ENCODE measurements at places on chromosomes 16 and 17.
A peak's percentile ranks its signal among the peaks of the same experiment; 100 is the strongest.

GRCh38 chr16:72467157-72467759 lies 295.3 kb upstream of the PMFBP1 start:
- no peak for DNase-seq

DNA sequence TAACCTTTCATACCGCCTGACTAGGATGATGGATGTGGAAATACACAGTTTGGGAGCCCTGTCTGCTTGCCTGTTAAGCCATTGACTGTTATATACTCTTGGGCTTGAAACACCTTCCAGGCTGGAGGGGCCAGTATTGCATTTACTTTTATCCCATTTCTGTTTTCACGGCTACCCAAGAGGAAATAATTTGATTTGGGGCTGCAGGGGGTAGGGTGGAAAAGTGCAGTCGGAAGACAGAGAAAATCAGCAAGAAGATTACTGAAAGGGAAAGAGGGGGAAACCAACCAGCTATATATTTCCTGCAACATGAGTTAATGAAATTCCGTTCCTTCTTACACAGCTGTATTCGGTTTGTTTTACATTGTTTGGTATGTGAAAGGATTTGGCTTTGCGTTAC lies 202.5 kb downstream of the CDH13 start:
- no peak for DNase-seq

DNA sequence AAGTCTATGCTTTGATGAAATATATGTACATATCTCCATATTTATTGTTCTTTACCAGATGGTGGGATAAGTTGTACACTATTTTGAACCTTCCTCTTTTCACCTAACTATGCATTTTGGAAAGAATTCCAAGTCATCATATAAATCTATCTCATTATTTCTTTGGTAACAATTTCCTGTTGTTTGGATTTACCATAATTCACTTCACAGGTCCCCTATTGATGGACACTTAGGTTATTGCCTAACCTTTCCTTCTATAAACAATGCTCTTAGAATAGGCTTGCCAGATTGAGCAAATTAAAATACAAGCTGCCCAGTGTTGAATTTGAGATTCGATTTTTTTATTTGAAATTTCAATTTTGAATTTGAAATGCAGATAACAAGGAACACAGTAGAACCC lies 28.9 kb upstream of the DHX8 start:
- no peak for DNase-seq

DNA sequence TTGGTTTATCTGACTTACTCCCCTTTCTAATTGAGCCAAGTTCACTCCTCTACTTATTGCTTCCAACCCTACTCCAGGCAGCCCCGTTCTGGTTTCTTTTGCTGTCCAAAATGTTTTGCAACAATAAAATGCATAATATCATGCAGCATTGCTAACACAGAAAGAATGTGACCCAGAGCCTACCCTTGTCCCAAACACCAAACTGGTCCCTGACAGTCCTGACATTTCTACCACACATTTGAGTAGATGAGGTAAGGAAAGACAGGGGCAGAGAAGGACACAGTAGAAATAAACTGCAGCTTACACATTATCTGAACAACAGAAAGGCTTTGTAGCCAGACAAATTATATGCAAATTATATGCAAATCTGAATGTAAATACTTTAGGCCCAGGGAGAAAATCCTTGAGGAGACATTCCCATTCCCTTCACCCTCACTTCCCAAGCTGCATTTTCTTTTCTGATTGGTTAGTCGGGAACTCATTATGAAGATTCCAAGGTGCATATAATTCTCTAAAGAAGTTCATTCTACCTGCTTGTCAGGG lies 31.6 kb downstream of the SOX9 start:
- DNase-seq = no peak

DNA sequence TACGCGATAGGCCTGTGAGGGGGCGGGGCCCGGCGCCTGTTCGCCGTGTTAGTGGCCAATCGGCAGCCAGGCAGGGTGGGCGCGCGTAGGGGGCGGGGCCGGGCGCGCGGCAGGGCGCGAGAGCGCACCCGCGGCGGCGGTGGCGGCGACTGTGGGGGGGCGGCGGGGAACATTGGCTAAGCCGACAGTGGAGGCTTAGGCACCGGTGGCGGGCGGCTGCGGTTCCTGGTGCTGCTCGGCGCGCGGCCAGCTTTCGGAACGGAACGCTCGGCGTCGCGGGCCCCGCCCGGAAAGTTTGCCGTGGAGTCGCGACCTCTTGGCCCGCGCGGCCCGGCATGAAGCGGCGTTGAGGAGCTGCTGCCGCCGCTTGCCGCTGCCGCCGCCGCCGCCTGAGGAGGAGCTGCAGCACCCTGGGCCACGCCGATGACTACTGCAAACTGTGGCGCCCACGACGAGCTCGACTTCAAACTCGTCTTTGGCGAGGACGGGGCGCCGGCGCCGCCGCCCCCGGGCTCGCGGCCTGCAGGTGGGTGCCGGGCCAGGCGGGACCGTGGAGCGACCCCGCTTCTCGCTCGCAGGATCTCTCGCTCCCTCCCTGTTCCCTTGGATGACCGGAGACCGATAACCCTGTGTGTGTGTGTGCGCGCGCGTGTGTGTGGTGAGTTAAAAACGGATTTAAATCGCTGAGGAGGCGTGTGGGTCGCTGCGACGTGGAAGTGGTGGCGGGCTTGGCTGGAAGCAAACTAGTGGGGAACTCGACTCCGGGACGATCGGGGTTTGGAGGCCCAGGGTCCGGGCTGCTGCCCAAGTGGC lies at the start of gene NFATC3:
Gene NFATC3 (plus strand): TSS at position 112 of the 813 bp plus-strand sequence. CDS start 312 bp downstream, at position 424.
- peak; percentile 99 for DNase-seq

DNA sequence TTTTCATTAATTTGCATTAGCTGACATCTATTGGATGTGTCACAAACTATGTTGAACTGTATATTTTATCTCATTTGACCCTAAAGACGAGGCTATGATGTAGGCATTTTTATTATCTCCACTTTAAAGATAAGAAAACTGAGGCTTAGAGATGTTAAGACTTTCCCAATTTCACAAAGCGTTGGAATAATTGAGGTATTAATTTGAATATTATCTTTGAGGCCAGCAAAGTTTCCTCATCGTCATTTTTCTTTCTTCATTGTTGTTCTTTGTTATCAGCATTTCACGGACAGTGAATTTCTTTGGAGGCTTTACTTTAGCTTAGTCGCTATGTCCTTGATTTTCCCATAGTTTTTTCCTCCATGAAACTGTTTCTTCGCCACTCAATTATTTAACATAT lies 227.5 kb upstream of the MYOCD start:
- DNase-seq = no peak

- DNase-seq = no peak
Observed at GRCh38 chr16:7938175-7938574, 605.5 kb downstream of the RBFOX1 start.

DNA sequence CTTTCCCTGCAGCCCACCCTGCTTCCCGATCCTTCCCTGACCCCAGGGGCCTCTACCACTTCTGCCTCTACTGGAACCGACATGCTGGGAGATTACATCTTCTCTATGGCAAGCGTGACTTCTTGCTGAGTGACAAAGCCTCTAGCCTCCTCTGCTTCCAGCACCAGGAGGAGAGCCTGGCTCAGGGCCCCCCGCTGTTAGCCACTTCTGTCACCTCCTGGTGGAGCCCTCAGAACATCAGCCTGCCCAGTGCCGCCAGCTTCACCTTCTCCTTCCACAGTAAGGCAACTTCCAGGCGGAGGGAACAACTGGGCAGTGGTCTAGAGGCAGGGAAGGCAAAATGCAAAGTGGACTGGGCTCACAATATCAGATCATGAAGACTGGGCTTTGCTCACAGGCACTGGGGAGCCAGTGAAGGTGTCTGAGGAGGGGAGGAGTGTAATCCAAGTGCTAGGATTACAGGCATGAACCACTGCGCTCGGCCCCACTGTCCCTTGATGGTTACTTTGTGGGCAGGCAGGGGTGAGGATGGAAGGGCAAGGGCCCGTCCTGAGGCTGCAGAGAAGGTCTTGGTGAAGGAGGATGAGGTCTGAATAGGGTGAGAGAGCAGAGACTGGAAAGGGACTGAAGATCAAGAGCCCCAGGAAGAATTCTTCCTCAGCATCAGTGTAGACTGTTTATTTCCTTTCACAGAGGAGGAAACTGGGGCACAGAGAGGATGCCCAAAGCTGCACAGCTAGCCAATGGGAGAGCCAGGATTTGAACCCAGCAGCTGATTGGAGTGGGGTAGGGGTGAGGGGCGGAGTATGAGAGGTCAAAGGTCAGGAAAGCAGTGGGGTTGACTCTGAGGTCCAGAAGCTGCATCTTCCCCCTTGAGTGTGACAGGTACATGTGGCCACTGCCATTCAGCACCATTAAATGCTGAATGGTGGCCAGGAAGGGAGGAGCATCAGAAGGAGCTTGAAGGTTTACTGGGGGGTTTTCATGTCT lies 16.5 kb upstream of the ADGRG3 start:
- DNase-seq = no peak

GRCh38 chr16:65681406-65681805 lies 559.5 kb upstream of the CDH11 start:
- DNase-seq = no peak

GRCh38 chr17:65312718-65313377 lies 175.7 kb downstream of the RGS9 start:
- DNase-seq = no peak

DNA sequence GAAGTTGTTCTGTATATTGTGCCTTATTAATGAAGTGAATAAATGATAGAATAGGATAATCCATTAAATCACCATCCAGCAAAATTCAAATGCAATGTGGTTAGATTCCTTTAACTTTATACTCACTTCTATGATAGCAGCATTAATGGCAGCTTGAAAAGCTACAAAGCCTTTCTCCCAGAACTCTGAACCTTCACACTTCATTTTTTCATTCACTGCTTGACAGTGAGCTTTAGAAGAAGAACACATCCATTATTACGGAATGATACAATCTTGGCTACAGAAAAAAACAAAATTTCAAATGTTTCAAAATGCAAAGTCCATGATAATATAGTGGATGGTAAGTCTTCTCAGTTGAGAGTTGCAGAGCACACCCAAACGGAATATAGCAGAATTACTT lies 16.4 kb downstream of the ABCA9 start:
- no peak for DNase-seq

DNA sequence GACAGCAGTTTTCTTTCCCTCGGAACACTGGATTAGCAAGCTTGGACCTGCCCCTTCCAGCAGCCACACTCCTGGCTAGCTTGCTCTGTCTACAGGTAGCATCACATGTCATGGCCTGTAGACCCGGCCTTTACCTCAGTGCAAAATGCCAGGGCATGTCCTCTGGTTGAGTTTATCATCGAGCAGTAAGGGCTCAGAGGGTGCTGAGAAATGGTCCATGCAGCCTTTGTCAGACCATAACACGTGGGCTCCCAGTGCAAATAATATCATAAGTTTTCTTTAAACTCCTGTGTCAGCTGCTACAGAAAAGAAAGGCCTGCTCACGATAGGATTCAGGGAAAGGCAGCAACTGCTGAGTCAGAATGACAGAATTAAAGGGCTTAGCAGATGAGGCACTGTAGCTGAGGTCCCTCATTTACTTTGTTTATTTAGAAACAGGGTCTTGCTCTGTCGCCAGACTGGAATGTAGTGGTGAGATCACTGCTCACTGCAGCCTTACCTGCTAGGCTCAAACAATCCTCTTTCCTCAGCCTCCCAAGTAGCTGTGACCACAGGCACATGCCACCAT lies 8.0 kb upstream of the GNA13 start:
- no peak for DNase-seq

GRCh38 chr17:21170809-21171208 lies 43.2 kb downstream of the TMEM11 start:
- no peak for DNase-seq

GRCh38 chr17:64180089-64181073 lies 50.4 kb upstream of the ERN1 start:
- DNase-seq = no peak

DNA sequence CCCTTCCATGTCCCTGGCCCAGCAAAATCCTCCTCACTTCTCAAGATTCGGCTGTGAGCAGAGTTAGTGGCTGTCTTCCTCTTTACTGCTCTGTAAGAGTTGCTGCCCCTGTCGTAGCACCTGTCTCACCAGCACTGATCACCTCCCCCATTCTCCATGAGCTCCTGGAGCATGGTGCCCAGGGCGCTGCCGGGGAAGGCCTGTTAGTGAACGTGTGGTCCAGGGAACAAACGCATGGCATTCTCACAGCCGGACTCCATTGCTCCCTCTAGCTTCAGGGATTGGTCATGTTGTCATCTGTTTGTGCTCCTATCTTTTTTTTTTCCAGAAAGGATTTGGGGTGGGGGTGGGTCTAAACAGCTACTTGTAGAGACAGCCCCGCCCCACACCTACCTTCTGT lies 141.2 kb downstream of the CMIP start:
- no peak for DNase-seq

DNA sequence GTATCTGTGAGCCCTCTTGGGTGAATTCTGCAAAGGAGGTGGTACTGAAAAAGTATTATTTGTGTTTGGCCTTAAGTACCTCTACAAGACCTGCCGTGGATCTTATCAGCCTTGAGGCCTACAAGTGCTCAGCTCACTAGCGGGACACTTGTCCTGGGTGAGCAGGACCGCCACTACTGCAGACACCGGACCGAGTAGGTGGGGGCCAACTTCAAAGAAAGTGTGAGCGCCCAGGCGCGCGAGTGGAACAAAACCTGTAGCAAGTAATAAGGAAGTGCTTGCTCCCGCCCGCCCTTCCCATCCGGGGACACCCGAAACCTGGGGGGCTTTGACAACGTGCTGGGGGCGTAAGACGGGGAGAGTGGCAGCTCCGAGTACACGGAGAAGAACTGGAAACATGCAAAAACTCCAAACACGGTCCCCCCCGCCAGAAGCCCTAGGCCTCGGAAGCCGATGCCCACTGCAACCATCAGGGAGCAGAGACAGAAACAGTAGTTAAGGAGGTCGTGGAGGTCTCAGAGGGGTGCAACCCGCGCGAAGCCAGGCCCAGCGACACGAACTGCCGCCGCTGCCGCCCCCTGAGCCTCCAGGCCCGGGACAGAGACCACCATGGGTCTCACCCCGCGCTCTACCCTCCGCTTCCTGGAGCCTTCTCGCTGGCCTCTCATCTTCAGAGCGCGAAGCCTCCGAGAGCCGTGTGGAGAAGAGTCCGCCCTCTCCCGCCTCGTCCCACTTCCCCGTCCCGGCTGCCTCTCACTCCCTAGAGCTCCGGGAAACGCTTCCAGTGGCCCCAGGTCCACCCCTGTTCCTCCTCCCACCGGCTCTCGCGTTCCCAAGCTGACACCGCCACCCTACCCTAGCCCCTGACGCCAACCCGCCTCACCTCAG lies 537 bp downstream of the CNOT1 start:
- DNase-seq = no peak

- DNase-seq = no peak
Observed at GRCh38 chr17:8473451-8474192, 37.9 kb downstream of the NDEL1 start.
